ENCODE measurements at places on chromosomes 16 and 17. TPM values are rescaled to one million over a fixed set of nuclear protein-coding genes. Genes with fewer than 3 reads are reported as not detected.

Gene RNF112
- total RNA-seq = 5.4 TPM

Gene KRTAP16-1
- not detected for total RNA-seq

Gene FBXW10
- 0.20 TPM for total RNA-seq

- no peak for DNase-seq
Measured at GRCh38 chr17:30234296-30234695, 1.2 kb downstream of the SLC6A4 start.

DNA sequence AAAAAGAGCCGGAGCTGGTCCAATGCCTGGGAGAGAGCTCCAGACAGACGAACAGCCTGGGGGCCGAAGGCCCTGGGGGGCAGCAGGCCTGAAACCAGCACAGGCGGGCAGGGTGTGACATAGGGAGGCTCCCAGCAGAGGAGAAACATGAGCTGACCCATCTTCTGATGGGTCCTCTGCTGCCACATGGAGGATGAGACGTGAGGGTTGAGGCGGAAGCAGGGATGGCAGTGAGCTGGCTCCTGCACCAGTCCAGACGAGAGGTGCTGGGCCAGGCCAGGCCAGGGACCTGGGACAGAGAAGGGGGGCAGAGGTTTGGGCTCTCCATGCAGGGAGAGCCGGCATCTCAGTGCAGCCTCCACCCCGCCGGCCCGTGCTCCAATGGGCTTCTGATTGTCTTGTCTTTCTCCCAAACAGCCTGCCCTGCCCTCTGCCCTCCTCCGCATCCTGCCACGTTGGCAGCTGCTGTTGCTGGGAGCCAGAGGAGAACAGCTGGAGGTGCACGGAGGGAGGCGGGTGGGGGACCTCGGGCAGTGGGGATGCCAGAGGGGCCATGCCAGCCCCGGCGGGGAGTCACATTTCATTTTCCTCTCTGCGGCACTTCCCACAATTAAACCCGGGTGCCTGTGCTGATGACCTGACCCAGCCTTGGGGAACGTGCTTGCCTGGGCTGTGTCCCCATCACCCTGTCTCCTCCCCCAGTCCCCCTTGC lies 139.1 kb upstream of the GSE1 start:
- DNase-seq = no peak

Gene CSH2
- total RNA-seq = 1.4 TPM

Gene CES3
- 1.2 TPM for total RNA-seq

DNA sequence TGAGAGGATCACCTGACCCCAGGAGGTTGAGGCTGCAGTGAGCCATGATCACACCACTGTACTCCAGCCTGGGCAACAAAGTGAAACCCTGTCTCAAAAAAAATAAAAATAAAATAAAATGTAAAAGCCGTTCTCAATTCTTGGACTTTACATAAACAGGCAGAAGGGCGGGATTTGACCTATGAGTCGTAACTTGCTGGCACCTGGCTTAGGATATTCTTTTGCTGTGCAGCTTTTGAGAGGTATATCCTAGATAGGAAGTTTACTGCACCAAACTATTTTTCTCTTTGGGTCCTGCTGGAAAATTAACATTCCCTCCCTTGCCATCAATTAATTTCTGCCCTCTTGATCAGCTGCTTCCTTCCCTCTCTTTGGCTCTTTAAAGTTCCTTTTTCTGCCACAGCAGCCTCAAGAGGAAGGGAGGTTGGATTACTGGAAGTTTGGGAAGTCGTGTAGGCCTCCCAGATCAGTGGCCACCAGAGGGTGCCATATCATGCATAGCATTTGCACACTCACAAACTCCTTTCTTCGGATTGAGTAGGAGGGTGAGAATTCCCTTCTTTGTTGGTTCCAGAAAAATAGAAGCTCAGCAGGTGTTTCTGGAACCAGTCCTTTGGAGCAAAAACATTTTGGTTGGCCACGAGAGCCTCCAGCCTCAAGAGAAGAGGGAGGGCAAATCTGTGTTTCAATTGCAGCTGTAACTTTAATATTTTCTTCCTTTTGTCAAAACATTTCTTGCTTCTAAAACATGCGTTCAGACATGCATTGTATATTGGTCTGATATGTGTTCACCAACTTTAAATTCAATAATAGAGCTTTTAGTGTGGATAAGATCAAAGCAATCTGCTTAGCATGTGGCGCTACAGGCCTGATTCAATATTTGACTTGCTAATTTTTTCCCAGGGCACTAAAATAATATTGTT lies 147.3 kb downstream of the CCDC182 start:
- peak; percentile 77 for DNase-seq

Gene ADAMTS18
- total RNA-seq = 2.7 TPM

DNA sequence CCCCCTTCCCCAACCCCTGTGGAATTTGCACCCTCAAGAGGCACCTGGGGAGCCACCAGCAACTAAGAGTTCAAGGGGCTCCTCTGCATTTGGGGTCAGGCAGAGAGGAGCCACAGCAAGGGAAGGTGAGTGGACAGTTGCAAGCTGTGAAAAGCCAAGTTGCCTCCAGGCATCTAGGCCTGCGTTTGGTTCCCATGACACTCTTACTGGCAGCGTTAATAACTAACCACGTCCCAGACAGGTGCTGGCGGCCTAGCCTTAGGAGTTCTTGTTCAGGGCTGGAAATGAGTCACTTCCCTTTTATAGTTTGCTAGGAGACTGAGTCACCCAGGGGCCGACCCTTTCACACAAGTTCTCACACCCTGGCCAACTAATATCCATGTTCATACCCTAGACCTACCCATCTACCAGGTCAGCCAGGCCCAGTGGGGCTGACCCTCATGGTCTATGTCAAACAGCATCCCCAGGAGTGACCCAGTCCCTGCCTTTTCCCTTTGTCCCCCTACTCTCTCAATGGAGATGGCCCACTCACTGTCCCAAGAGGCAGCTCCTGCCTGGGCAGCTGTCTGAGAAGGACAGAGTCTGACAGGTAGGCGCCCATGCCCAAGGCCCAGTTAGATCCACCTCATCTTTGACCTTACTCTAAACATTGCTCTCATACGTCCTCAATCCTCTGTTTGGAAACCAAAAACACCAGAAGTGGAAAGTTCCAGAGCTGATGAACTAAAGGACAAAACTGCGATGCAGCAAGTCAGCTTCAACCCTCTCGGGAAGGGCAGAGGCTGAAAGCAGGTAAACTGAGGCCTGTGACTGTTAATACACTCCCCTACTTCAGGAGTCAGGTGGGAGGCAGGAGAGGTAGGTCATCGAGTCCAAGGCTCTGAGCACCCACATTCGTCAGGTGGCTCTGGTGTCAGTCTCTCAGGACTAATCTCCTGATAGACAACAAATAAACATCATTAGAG lies 300.6 kb downstream of the SOX9 start:
- DNase-seq = peak; percentile 90

DNA sequence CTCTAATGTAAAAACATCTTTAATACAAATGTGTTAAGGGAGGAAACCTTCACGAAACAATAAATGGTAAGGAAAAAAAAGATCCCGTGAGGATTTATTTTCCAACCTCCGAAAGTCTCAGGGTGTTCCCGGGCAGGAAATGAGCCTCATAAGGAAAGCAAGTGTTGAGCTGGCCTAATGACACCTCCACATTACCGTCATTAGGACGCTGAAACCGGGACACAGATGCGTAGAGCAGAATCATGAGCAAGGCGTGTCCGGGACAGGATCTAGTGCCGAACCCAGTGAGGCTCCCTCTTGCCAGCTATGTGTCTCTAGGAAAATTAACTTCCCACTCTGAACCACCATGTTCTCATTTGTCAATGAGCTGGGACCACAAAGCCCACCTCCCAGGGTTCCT lies 22.7 kb upstream of the CYTH1 start:
- DNase-seq = no peak

Gene TP53TG3F
- not detected for total RNA-seq

Gene BCAR1
- 77.3 TPM for total RNA-seq

Gene DNAI2
- not detected for total RNA-seq

- DNase-seq = no peak
Measured at GRCh38 chr17:6346156-6346786, 88.7 kb downstream of the AIPL1 start.

GRCh38 chr16:6932871-6933385 lies 399.7 kb upstream of the RBFOX1 start:
- no peak for DNase-seq

- no peak for DNase-seq
Measured at GRCh38 chr17:38322897-38323296, 20.9 kb downstream of the GPR179 start.

DNA sequence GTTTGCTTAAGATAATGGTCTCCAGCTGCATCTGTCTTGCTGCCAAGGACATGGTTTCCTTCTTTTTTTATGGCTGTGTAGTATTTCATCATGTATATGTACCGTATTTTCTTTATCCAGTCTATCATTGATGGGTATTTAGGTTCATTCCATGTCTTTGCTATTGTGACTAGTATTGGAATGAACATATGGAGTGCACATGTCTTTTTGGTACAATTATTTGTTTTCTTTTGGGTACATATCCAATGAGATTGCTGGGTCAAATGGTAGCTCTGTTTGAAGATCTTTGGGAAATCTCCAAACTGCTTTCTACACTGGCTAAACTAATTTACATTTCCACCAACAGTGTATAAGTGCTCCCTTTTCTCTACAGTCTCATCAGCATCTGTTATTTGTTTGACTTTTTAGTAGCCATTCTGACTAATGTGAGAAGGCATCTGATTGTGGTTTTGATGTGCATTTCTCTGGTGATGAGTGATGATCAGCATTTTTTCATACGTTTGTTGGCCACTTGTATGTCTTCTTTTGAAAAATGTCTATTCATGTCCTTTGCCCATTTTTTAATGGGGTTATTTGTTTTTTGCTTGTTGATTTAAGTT lies 66.2 kb downstream of the TNFRSF13B start:
- no peak for DNase-seq

GRCh38 chr17:46977750-46978488 lies 1.1 kb downstream of the RPRML start:
- no peak for DNase-seq

Gene IGSF6
- total RNA-seq = 0.70 TPM

- no peak for DNase-seq
Measured at GRCh38 chr16:87824016-87824990, 45.0 kb downstream of the SLC7A5 start.

- no peak for DNase-seq
Measured at GRCh38 chr16:85141491-85142128, 29.3 kb upstream of the CIBAR2 start.

GRCh38 chr17:82871056-82871775 lies 31.4 kb upstream of the ZNF750 start:
- no peak for DNase-seq

Gene SPNS3
- total RNA-seq = 0.17 TPM

DNA sequence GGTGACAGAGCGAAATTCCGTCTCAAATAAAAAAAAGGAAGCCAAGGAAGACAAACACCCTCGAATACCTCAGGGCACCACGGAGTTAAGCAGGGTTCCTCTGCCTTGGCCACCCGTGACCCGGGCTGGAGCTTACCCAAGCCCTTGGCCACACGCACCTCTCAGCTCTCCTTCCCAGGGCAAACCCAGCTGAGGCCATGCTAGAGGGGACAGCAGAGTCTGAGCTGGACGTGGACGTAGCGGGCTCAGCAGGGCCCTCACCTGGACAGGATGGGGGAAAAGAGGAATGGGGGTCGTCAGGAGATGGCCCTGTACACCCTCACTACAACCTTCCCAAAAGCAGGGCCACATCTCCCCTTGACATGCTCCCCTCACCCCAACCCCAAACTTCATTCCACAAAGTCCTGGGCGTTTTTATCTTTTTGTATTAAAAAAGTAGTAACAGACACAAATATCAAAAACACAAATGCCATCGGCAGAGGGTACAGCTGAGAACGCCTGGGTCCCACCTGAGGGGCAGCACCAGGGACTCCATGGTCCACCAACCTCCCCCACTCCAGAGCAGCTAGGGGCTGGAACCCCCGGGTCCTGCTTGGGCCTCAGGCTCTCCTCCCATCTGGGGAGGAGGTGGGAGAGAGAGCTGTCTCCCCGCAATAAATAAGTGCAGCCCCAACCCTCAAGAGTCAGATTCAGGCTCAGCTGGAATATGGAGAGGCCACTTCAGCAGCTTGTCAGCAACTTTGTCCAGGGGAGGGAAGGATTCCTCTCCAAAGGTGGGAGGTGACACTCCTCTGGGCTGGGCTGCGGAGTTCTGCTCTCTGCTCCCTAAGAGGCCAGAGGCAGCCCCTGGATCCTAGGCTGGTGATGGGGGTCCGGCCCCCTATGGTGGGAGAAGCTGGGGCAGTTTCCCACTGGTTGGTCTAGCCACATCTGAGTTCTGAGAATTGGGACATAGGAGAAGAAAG lies 11.9 kb downstream of the PER1 start:
- peak; percentile 20 for DNase-seq

- DNase-seq = peak; percentile 66
Measured at GRCh38 chr17:68701046-68701445, 99.9 kb upstream of the FAM20A start.

Gene STX8
- 40.6 TPM for total RNA-seq

Gene ITGB3
- total RNA-seq = 1.4 TPM

Gene VPS35L
- 47.5 TPM for total RNA-seq

- peak; percentile 31 for DNase-seq
Measured at GRCh38 chr17:38585056-38585917, 20.5 kb downstream of the SRCIN1 start.

Gene LITAF
- 65.6 TPM for total RNA-seq

Gene KRTAP4-3
- total RNA-seq = not detected

Gene CCDC102A
- total RNA-seq = 11.4 TPM

Gene RCVRN
- total RNA-seq = 0.07 TPM

Gene DNASE1L2
- total RNA-seq = 0.23 TPM

GRCh38 chr17:73011016-73011486 lies 81.4 kb downstream of the SLC39A11 start:
- DNase-seq = no peak

GRCh38 chr17:29611351-29612093 lies 11.2 kb downstream of the CORO6 start:
- DNase-seq = no peak

Gene KRT37
- not detected for total RNA-seq

DNA sequence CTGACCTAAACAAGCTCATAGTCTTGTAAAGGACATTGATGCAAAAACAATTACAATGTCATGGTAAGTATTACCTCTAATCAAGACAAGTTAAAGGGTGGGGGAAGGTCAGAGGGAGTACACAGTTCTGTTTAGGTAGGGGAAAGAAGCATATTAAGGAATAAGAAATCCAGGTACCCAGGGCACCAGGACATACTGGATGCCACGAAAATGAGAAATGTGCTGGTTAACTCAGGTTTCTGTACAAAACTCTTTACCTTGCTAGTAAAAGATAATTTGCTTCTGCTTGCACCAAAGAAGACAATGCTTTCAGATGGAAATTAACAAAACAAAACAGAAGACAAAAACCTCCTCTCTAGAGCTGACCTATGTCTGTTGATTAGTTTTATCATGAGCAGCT lies 70.7 kb upstream of the MED13 start:
- no peak for DNase-seq

Gene MT2A
- total RNA-seq = 64.9 TPM

- DNase-seq = no peak
Measured at GRCh38 chr16:17947165-17947564, 389.4 kb downstream of the NPIPA8 start.

Data from hepatocyte (in vitro differentiated cells).